ENCODE measurements at places on chromosomes 3 and 15.

DNA sequence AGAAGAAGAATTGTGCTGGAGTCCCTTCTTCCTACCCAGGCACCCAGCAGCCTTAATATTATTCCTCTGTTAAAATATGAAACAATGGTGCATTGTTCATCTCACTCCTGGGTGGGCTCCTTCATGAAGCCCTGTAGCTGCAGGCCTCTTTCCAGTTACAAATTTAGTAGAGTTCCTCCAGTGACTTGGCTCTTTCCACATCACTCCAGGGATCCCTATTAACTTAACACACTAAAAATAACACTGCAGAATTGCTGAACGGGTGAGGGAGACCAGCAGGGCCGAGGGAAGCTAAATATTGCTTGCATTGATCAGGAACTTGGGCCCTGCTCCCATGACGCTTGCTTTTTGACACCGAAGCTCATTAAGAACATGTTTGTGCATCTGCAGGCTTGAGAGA is 142.3 kb downstream of the PDCD6IP start:
- no peak for DNase-seq

GRCh38 chr15:90756916-90757315 is 39.8 kb downstream of the BLM start:
- DNase-seq = no peak

- no peak for DNase-seq
These were observed 34.9 kb downstream of the MECOM start for GRCh38 chr3:169628567-169628966.

GRCh38 chr15:73985101-73985873 is 6.8 kb downstream of the STOML1 start:
- DNase-seq = no peak

All from umbilical cord (tissue), 2 donors.